ENCODE measurements at places on chromosomes 4 and X.

DNA sequence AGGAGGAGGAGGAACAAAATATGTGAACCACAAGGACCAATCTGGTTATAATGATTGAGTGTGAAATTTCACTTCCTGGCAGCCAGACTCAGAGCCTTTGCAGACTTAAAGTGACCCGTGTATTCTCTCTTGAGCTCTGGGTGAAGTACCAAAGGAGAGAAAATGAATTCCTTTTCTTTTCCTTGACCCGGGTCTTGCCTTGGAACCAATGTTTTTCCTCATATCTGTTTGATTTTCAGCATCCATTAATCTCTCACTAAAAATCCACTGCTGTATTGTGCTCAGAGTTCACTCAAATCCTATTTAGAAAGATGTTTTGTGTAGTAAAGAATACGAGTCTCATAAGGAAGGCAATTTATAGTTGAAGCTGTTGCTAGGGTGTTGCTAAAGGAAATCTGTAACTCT, 78.3 kb upstream of the C1QTNF7 start:
- no peak for DNase-seq

GRCh38 chr4:158682066-158682465, 10.0 kb downstream of the ETFDH start:
- DNase-seq: no peak

DNA sequence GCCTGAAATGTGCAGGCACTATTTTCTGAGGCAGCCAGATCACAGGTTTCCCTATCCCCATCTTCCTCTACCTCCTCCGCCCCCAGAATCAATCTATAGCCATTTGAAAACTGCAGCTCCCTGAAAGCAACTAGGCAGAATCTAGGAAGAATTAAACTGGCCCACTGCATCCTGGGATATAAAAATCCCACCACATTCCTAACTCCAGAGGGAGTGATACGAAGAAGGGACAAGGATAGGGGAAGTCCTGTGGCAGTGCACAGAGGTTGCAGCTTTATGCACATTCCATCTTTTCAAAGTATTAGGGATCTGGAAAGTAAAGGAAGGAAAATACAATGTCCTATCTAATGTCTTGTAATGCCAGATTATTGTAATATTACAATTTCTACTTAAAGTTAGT, 18.3 kb upstream of the HERC3 start:
- DNase-seq: no peak

GRCh38 chr4:115944146-115944905, 830.9 kb upstream of the NDST4 start:
- no peak for DNase-seq

- DNase-seq: no peak
Observed at GRCh38 chr4:138110815-138111214, 131.3 kb downstream of the SLC7A11 start.

GRCh38 chrX:33032700-33033099, 178.6 kb downstream of the DMD start:
- DNase-seq: no peak

GRCh38 chr4:41963105-41963504, 18.5 kb upstream of the DCAF4L1 start:
- DNase-seq: no peak

- no peak for DNase-seq
Observed at GRCh38 chr4:25421816-25422525, 44.9 kb downstream of the ANAPC4 start.

- DNase-seq: no peak
Observed at GRCh38 chr4:54525602-54526001, 132.2 kb upstream of the KIT start.

GRCh38 chr4:156775813-156776212, 195.8 kb downstream of the PDGFC start:
- DNase-seq: no peak

DNA sequence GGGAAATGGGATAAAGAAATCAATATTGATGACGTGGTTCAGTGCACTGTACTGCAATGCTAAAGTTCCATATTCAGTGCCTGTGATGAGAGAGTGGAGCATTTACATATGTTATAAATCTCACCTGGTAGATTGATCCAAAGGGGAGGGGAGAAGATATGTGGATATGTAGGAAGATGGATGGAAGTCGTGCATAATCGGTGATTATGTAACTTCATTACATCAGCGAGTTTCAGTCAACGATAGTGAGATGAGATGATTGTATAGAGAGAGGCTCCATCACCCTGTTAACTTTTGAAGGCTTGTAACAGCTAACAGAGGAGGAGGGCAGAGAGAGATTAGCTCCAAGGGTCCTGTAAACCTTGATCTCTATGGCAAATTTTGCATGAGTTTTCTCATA, 1.8 kb downstream of the IL1RAPL1 start:
- no peak for DNase-seq

DNA sequence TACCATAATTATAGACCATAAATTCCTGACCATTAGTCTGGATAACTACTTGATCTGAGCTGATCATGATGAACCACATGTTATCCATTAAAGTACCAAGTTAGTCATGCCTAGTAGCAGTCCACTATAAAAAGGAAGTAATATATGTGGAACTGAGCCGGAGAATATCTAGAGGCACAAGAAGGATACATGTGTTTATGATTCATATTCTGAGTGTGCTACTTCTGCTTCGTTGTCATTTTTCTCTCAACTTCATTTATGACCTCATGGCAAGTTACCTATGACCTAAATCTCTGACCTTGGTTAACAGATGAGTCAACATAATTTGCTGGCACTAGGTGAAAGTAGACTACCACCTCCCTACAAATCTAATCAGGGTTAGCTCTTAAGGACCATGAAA, 56.5 kb upstream of the ANKRD17 start:
- no peak for DNase-seq

DNA sequence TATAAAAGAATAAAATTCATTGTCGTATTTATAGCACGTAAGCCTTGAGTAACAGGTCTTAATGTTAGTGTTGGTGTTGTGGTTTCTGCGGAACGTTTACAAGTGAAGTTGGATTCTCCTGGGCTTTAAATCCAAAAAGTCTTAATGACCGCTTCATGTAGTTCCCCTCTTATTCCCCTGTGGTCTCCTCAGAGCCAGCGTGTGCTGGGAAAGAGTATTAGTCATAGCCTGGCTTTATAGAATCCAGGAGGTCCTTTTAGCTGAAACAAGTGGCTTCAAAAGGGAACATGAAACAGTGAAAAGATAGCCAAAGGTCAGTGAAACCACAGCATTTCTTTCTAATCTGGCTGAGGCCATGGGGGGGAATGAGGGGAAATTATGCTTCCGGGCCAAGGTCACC, 79.1 kb downstream of the CLCN4 start:
- no peak for DNase-seq

GRCh38 chr4:83075311-83076095, 39.0 kb downstream of the PLAC8 start:
- no peak for DNase-seq

DNA sequence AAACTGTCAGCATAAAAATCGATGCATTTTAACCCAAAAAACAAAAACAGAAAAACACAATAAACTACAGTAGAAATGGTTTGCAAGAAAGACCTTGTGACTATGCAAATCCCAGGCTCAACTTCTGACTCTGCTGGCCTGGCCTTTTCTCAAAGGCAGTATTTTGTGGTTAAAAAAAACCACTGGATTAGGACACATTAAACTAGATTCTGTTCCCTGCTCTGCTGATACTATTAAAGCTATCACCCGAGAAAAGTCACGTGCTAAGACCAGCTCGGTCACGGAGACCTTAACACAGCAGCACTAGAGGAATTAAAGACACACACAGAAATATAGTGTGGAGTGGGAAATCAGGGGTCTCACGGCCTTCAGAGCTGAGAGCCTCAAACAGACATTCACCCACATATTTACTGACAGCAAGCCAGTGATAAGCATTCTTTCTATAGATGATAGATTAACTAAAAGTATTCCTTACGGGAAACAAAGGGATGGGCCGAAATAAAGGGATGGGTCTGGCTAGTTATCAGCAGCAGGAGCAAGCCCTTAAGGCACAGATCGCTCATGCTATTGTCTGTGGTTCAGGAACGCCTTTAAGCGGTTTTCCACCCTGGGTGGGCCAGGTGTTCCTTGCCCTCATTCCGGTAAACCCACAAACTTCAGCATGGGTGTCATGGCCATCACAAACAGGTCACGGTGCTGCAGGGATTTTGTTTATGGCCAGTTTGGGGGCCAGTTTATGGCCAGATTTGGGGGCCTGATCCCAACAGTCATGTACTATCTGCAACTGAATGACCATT, 16.1 kb downstream of the CBR4 start:
- DNase-seq: no peak

GRCh38 chr4:124060261-124060918, 652.1 kb downstream of the ANKRD50 start:
- peak; percentile 54 for DNase-seq

GRCh38 chr4:55075823-55076716, 49.3 kb downstream of the KDR start:
- no peak for DNase-seq

- no peak for DNase-seq
Observed at GRCh38 chr4:151629097-151629783, 131.6 kb downstream of the GATB start.

GRCh38 chr4:169566021-169566818, 46.2 kb downstream of the NEK1 start:
- peak; percentile 43 for DNase-seq

- DNase-seq: no peak
Observed at GRCh38 chrX:139113708-139114107, 402.2 kb upstream of the FGF13 start.

DNA sequence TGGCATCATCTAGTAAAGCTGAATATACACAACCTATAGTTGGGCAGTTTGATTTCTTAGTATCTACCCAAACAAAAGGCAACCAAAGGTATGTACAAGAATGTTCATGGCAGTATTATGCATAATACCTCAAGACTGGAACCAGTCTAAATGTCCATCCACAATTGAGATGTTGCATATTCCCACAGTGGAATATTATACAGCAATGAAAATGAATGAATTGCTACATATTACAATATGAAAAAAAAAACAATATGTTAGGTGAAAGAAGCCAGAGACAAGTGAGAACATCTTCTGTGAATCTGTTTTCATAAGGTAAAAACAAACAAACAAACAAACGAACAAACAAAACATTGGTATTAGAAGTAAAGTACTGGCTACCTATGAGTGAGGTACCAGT, 11.6 kb upstream of the RAB28 start:
- DNase-seq: no peak

- DNase-seq: no peak
Observed at GRCh38 chr4:8195431-8195830, 3.7 kb upstream of the SH3TC1 start.

- DNase-seq: no peak
Observed at GRCh38 chr4:152591396-152591795, 55.5 kb upstream of the FBXW7 start.

DNA sequence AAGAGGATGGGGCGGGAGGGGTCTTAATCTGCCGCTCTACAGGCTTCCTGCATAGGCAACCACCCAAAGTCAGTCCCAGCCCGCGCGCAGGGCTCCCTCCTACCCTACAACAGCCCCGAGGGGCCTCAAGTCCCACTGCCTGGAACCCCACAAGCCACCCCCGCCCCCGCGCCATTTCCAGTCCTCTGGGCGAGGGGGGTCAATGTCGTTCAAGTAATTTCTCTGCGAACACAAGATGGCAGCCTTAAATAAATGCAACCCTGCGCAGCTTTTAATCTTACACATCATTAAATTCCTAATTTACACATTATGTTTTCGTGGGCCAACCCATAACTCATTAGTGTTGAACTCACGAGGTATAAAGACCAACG, 92.9 kb downstream of the BCOR start:
- DNase-seq: no peak

DNA sequence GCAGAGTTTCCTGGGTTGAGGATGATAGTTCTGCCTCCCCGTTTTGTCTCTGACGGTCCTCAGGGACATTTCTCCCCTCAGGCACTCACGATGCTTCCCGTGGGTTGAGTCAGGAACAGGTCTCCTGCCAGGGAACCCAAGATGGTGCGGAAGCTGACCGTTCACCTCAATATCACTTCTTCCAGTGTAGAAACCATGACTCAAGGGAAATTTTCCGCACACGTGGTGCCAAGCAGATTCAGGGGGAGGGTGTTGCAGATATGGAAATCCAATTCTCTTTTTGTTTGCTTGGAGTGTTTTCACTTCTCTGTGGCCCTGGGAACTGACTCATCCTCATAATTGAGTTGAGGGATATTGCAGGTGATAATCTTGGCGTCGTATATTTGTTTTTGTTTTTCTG, 46.7 kb downstream of the CXorf49B start:
- no peak for DNase-seq

- DNase-seq: no peak
Observed at GRCh38 chr4:57233386-57233785, 123.2 kb upstream of the IGFBP7 start.

Data from mucosa of gallbladder (tissue), 1 donor.